Effector memory CD4-positive, alpha-beta T cell (primary cell): ENCODE measurements at places on chromosomes 7 and 10.

DNA sequence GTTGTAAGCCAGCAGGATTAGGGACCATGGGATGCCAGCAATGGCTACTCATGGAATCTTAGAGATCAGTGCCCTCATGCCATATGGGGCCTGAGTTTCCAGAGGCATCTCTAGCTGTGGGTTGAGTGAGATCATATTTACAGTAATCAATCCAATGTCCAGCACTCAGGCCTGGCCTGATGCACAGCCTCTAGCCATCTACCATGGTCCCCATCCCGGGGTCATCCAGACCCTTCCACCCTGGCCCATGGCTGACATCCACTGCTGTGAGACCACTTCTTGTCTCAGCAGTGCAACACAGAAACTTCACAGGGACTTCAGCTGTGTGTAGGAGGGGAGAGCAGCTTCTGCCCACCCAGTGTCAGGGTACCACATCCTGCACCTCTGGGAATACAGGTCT is 6.5 kb upstream of the ADCY1 start:
- no peak for DNase-seq
- no peak overlapping the region for H3K4me3 ChIP-seq
- no peak overlapping the region for H3K27ac ChIP-seq
- H3K4me1 ChIP-seq: no peaks in the 10 kb centered on the region

- no peak overlapping the region for H3K4me3 ChIP-seq
- no peaks in the 10 kb centered on the region for H3K4me1 ChIP-seq
- H3K36me3 ChIP-seq: no peaks in the 10 kb centered on the region
- H3K27ac ChIP-seq: no peak overlapping the region
- DNase-seq: no peak
- H3K27me3 ChIP-seq: no peaks in the 10 kb centered on the region
Observed at GRCh38 chr10:51832652-51833383, 133.4 kb upstream of the CSTF2T start.

GRCh38 chr10:70481831-70482530 is 3.4 kb downstream of the PALD1 start:
- no peaks in the 10 kb centered on the region for H3K27me3 ChIP-seq
- H3K27ac ChIP-seq: no peak overlapping the region
- H3K4me3 ChIP-seq: no peak overlapping the region
- no peak for DNase-seq

DNA sequence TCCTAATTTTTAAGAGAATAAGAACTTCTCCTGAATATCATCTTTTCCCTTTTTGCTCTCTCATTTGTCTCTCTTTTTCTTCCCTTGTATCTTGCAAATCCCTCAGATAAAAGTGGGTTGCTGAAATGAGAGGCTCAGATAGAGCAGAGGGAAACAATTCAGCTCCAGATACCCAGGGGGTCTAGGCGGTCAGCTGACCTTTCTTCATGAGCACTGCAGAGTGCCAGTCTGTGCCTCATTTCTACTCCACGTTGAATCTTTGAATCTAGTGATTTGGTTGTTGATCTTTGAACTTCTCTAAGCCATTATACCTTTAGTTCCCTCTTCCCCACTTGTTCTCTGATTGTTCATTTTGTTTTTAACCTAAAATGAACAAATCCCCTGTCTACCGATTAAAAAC is 572.6 kb downstream of the PTPRN2 start:
- H3K4me1 ChIP-seq: no peaks in the 10 kb centered on the region
- no peaks in the 10 kb centered on the region for H3K36me3 ChIP-seq
- H3K27ac ChIP-seq: no peak overlapping the region
- no peaks in the 10 kb centered on the region for H3K27me3 ChIP-seq
- DNase-seq: no peak

- no peak overlapping the region for H3K27ac ChIP-seq
- H3K4me1 ChIP-seq: no peaks in the 10 kb centered on the region
- no peak for DNase-seq
- no peak overlapping the region for H3K4me3 ChIP-seq
- H3K27me3 ChIP-seq: no peaks in the 10 kb centered on the region
Observed at GRCh38 chr10:25308278-25308677, 133.5 kb downstream of the GPR158 start.

DNA sequence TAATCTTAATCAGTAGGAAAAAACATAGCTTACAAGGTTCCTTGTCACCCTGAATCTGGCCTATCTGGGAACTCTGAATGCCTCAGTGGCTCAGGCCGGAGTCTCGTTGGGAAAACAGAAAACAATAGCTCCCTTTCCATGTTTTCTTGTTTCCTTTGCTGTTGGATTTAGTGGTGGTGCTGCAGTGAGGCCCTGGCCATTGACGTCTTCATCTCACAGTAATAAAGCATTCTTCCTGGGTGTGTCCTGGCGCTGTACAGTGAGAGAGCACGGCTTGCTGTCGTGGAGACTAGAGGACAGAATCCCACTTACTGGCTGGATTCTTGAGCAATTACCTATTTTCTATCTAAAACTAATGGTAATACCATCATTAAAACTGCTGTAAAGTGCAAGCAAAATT is 1.3 kb upstream of the SPOCK2 start:
- peak overlapping the region; percentile 99 for H3K4me3 ChIP-seq
- peaks cover 26% of the 10 kb centered on the region for H3K36me3 ChIP-seq
- H3K27me3 ChIP-seq: no peaks in the 10 kb centered on the region
- peaks cover 32% of the 10 kb centered on the region for H3K4me1 ChIP-seq
- peak overlapping the region; percentile 93 for H3K27ac ChIP-seq

DNA sequence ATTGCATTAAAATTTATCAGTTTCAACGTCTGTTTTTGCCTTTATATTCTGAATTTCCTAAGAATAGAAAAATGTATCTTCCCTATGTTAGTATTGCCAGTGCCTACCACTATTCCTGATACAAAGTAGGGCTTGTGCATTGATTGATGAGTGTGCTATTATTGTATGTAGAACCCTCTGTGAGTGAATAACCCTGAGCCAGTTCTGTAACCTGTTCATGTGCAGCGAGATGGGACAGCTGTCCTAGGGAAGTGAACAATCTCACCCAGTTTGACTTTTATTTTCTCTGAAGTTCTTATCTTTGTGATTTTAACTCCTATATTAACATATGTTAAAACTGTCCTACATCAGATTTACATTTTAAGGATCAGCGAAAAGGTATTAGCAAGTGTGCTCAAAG is 178.4 kb upstream of the ADO start:
- H3K27ac ChIP-seq: no peak overlapping the region
- no peaks in the 10 kb centered on the region for H3K36me3 ChIP-seq
- DNase-seq: no peak
- H3K4me3 ChIP-seq: no peak overlapping the region
- no peaks in the 10 kb centered on the region for H3K27me3 ChIP-seq

DNA sequence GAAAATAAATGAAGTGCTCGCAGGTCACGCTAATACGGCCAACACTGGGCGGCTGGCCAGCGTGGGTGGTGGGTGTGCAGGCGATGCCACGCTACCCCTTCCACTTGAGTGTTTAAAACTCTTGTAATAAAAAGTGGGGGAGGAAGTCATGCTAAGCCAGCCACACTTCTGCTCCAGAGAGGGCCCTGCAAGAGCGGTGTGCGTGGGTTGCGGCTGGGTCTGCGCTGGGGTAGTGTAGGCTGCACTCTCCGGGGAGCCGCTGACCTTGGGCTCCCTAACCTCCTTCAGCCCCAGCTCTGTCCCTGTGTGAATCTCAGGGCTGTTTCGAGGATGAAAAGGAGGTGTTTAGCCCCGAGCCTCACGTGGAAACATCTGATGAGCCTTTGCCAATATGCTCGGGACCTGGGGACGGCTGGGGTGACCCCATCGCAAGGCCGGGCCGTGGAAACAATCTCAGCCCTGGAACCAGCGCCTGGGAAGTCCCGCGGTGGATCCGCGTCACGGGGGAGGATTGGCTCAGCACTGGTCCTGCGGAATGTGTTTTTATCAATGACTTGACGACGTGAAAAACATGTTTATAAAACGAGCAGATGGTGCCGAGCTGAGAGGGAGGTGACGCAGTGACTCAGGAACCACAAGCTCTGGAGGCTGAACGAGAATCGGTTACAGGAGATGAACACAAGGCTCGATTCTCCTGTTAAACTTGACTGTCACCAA is 278.5 kb downstream of the DNAJB6 start:
- peaks cover 10% of the 10 kb centered on the region for H3K4me1 ChIP-seq
- H3K4me3 ChIP-seq: no peak overlapping the region
- H3K36me3 ChIP-seq: no peaks in the 10 kb centered on the region
- no peak overlapping the region for H3K27ac ChIP-seq

- DNase-seq: no peak
- peaks cover 6% of the 10 kb centered on the region for H3K4me1 ChIP-seq
- no peaks in the 10 kb centered on the region for H3K27me3 ChIP-seq
- no peak overlapping the region for H3K27ac ChIP-seq
- H3K36me3 ChIP-seq: no peaks in the 10 kb centered on the region
Observed at GRCh38 chr10:101394524-101395133, 40.7 kb downstream of the BTRC start.

DNA sequence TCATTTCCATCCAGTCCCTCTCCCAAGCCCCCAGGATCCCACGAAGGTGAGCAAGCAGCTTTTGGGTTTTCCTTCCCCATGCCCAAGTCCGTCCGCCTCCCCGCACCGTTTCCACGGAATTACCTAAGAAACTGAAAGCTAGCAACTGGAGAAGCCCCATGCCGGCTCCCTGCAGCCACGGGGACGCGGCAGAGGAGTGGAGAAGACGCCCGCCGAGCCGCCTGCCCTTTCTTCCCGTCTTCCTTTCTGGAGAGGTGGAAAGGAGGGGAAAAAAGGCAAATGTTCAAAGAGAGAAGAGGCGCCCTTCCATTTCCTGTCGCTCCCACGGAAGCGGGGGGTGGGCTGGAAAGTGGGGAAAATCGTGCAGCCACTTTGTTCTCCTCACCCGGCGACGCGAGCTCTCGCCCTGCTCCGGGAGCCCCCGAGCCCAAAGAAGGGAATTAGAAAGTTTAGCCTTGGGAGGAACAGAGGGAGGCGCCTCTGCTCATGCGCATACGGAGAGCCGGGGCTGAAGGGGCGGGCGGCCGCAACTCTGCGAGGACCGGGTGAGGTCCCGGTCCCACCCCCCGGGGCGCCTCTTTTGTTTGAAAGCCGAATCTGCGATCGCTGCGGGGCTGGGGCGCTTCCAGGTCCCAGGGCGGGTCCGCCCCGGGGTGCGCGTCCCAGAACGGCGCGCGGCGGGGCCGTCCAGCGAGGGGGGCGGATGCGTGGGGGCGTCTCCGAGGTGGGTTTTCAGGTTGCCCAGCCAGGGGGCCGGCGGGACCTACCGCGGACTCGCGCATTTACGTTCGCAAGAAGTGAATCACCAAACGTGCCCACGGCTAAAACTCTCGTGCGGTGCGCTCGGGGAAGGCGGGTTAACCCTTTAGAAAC is at the start of gene LAMB1:
Gene LAMB1, minus strand, starts transcription at position 436 of the 873 bp plus-strand sequence. Its CDS starts 276 bp downstream, at position 160.
- H3K27ac ChIP-seq: no peak within 1 kb of the TSS
- no peaks in the 10 kb centered on the region for H3K36me3 ChIP-seq
- H3K4me1 ChIP-seq: peaks cover 13% of the 10 kb centered on the region

GRCh38 chr7:95395755-95396135 is 430 bp downstream of the PON3 start:
- no peaks in the 10 kb centered on the region for H3K4me1 ChIP-seq
- no peak overlapping the region for H3K27ac ChIP-seq
- H3K27me3 ChIP-seq: peaks cover 3% of the 10 kb centered on the region
- H3K36me3 ChIP-seq: no peaks in the 10 kb centered on the region

GRCh38 chr10:131087464-131088215 is 223.9 kb downstream of the TCERG1L start:
- no peak overlapping the region for H3K4me3 ChIP-seq
- H3K36me3 ChIP-seq: no peaks in the 10 kb centered on the region
- no peak for DNase-seq
- H3K4me1 ChIP-seq: no peaks in the 10 kb centered on the region
- no peak overlapping the region for H3K27ac ChIP-seq

GRCh38 chr7:152853236-152853635 is 93.7 kb downstream of the ACTR3B start:
- no peak overlapping the region for H3K27ac ChIP-seq
- H3K4me3 ChIP-seq: no peak overlapping the region
- H3K36me3 ChIP-seq: peaks cover 4% of the 10 kb centered on the region
- no peaks in the 10 kb centered on the region for H3K4me1 ChIP-seq
- H3K27me3 ChIP-seq: no peaks in the 10 kb centered on the region

- no peak overlapping the region for H3K27ac ChIP-seq
- H3K36me3 ChIP-seq: peaks cover 10% of the 10 kb centered on the region
- no peaks in the 10 kb centered on the region for H3K4me1 ChIP-seq
- no peak overlapping the region for H3K4me3 ChIP-seq
Observed at GRCh38 chr7:37262181-37262580, 186.5 kb downstream of the ELMO1 start.

DNA sequence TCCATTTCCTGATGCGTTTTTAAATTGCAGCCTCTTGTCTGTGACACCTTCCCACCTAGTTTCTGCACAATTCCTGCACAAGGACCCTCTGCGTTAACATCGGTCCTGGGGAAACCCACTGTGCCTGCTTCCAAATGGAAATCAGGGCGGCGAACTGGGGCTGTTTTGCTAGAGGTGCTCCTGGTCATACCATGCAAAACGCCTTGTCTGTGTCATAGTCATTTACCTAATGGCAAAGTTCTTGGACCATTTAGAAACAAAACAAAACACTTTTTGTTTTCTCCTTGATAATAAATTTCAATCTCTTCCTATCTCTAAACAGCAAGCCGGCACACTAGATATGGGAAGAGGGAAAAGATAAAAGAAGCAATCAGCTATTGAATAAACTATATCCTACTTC is 206.9 kb upstream of the KLF14 start:
- peak overlapping the region; percentile 83 for H3K27ac ChIP-seq
- no peak for DNase-seq
- H3K4me1 ChIP-seq: peaks cover 59% of the 10 kb centered on the region
- H3K36me3 ChIP-seq: peaks cover 21% of the 10 kb centered on the region

DNA sequence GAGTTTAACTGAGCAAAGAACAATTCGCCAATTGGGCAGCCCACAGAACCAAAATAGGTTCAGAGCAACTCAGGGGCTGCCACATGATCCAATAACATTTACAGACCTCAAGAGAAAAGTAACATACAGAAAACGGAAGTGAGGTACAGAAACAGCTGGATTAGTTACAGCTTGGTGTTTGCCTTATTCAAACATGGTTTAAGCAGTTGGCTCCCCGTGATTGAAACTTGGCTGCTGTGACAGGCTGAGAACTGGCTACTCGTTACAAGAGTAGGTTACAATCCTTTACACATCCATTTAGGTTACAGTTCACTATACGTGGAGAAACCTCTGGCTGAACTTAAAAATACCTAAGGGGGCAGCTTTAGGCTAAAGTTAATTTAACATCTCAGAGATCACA is 673.1 kb upstream of the PHF14 start:
- H3K4me3 ChIP-seq: no peak overlapping the region
- no peak for DNase-seq
- H3K36me3 ChIP-seq: no peaks in the 10 kb centered on the region
- no peaks in the 10 kb centered on the region for H3K27me3 ChIP-seq

DNA sequence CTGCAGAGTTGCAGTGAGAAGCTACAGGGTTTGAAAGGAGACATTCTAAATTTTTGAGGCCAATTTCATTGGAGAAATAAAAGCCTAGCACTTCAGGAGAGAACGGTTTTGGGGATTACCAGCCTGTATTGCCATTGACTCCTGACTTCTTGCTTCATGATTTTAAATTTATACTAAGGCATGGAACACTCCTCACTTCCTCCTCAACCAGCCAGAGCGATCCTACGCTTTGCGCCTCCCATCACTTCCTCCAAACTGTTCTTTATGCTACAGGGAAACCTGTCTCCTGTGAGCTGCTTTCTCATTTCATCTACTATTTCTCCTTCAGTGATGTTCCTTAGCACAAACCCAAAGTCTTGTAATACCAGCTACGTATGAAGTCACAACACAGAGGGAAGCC is 495.1 kb downstream of the SUGCT start:
- no peak overlapping the region for H3K27ac ChIP-seq
- no peaks in the 10 kb centered on the region for H3K4me1 ChIP-seq
- no peaks in the 10 kb centered on the region for H3K27me3 ChIP-seq

- H3K4me1 ChIP-seq: no peaks in the 10 kb centered on the region
- H3K36me3 ChIP-seq: peaks cover 35% of the 10 kb centered on the region
- H3K4me3 ChIP-seq: no peak overlapping the region
- no peak for DNase-seq
- H3K27ac ChIP-seq: no peak overlapping the region
- no peaks in the 10 kb centered on the region for H3K27me3 ChIP-seq
Observed at GRCh38 chr10:110600487-110601101, 33.1 kb downstream of the SMC3 start.
